ENCODE measurements at places on chromosomes 13 and 19. TPM values are rescaled to one million over a fixed set of nuclear protein-coding genes. Genes with fewer than 3 reads are reported as not detected.
A peak's percentile ranks its signal among the peaks of the same experiment; 100 is the strongest.

DNA sequence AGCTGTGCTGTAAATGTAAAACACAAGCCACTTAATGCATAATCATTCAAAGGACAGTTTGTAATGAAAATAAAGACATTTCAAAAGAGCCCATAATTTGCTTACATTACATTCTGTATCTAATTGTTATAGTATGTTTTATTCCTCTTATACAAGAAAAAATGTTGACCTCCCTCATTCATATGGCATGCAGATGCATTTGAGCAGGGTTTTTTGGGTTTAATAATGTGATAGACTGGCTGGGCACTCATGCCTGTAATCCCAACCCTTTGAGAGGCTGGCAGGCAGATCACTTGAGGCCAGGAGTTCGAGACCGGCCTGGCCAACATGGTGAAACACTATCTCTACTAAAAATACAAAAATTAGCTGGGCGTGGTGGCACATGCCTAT lies 11.6 kb upstream of the ARL11 start:
- H3K4me1 ChIP-seq: no peaks in the 10 kb centered on the region
- H3K36me3 ChIP-seq: no peaks in the 10 kb centered on the region
- no peak for DNase-seq
- H3K27ac ChIP-seq: no peak overlapping the region
- no peaks in the 10 kb centered on the region for H3K27me3 ChIP-seq
- no peak overlapping the region for H3K4me3 ChIP-seq

GRCh38 chr13:112657850-112658445 lies 31.9 kb upstream of the ATP11A start:
- H3K4me1 ChIP-seq: no peaks in the 10 kb centered on the region
- H3K27ac ChIP-seq: no peak overlapping the region
- no peaks in the 10 kb centered on the region for H3K36me3 ChIP-seq
- H3K27me3 ChIP-seq: no peaks in the 10 kb centered on the region

The ZNF610 gene
- polyA plus RNA-seq: not detected

The SLC17A7 gene
- 0.27 TPM for polyA plus RNA-seq

The LNX2 gene
- 21.0 TPM for polyA plus RNA-seq

DNA sequence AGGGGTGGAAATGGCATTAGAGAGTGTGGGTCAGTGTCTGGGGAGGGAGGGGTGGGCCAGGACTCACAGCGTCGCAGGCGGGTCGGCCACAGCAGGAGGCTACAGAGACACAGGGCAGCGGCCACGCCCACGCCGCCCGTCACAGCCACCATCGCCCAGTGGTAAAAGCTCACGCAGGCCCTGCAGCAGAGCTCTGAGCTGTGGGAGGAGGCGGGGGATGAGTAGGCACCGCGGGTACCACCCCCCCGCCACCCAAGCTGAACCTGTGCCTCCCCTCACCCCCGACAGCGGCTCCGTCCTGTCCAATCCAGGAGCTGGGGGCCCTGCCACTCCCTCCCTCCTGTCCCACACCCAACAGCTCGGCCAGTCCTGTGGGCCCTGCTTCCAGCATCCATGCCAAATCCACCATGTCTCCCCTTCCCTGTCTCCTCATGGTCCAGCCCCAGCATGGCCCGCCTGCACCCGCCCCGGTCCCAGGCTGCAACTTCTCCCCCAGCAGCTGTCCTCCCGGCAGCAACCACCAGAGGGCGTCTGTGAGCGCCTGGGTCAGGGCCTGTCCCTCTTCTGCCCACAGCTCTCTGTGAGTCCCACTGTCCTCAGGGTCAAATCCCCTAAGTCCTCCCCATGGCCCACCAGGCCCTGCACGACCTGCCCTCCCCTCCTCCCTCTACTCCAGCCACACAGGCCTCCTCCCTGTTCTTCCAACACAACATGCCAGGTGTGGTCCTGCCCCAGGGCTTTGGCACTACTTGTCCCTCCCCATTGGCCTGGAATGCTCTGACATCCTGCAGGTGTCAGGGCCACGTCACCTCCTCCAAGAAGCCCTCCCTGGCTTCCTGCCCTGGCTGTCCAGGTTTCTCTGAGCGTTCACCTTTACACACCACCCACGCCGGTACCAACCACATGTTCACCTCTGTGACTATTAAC lies 6.0 kb downstream of the TEKTIP1 start:
- H3K4me1 ChIP-seq: no peaks in the 10 kb centered on the region
- DNase-seq: peak; percentile 60
- no peaks in the 10 kb centered on the region for H3K36me3 ChIP-seq
- no peaks in the 10 kb centered on the region for H3K27me3 ChIP-seq
- H3K4me3 ChIP-seq: no peak overlapping the region
- H3K27ac ChIP-seq: no peak overlapping the region

The AMH gene
- polyA plus RNA-seq: 1.9 TPM

The PLIN4 gene
- 16.9 TPM for polyA plus RNA-seq

- no peaks in the 10 kb centered on the region for H3K27me3 ChIP-seq
- no peak for DNase-seq
- H3K4me3 ChIP-seq: no peak overlapping the region
- H3K36me3 ChIP-seq: no peaks in the 10 kb centered on the region
- H3K4me1 ChIP-seq: no peaks in the 10 kb centered on the region
These were observed 726.2 kb downstream of the PCDH9 start for GRCh38 chr13:66503890-66504289.

DNA sequence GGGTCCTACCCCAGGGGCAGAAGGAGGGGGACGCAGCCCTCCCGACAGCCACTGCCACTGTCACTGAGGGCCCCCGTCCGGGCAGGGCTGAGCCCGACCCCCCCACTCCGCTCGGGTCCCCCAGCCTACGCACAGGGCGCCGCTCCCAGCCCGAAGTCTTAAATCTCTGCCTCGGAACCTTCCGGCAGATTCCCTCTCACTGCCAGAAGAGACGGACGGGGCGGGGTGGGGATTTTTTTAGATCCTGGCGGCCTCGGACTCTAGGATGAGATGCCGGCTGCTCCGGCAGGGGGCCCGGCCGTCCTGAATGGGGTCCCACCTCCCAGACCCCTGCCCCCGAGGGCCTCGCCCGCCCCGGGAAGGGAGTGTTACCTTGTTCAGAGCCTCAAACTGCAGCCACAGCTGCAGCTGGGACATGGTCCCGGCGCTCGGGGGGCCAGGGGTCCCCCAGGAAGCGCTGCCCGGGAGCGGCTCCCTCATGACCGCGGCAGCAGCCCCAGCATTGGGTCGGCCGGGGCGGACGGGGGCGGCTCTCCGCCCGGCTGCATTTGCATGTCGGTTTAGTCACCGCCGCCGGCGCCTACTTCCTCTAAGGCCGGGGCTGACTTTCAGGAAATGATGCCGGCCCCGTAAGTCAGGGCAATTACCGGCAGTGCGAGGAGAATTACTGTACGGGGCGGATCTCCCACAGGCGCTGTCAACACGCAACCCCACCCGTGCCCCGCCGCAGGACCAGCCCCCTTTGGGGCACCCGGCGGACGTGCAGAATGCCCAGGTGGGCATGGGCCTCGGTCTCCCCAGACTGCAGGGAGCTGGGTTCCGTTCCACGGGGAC lies 28.1 kb downstream of the GPX4 start:
- peak overlapping the region; percentile 84 for H3K4me3 ChIP-seq
- peak; percentile 91 for DNase-seq
- H3K27ac ChIP-seq: peak overlapping the region; percentile 80
- peaks cover 15% of the 10 kb centered on the region for H3K4me1 ChIP-seq
- peaks cover 5% of the 10 kb centered on the region for H3K36me3 ChIP-seq

DNA sequence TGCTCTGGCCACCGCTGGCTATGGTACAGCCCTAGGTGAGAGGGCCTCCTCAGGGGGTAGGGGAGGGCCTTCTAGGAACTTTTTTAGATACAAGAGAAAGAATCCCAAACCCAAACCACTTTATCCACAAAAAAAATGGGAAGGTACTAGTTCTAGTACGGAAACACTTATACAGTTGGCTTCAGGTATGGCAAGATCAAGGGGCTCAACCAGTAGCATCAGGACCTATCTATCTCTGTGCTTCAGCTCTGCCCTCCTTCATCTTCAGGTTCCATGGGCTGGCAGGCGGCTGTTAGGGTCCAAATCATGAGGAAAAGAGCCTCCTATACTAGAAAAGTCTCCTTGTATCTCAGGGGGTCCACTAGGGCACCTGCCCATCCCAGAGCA lies 1.8 kb downstream of the MRI1 start:
- no peaks in the 10 kb centered on the region for H3K4me1 ChIP-seq
- no peak overlapping the region for H3K27ac ChIP-seq
- no peak for DNase-seq
- peaks cover 70% of the 10 kb centered on the region for H3K36me3 ChIP-seq
- no peaks in the 10 kb centered on the region for H3K27me3 ChIP-seq

DNA sequence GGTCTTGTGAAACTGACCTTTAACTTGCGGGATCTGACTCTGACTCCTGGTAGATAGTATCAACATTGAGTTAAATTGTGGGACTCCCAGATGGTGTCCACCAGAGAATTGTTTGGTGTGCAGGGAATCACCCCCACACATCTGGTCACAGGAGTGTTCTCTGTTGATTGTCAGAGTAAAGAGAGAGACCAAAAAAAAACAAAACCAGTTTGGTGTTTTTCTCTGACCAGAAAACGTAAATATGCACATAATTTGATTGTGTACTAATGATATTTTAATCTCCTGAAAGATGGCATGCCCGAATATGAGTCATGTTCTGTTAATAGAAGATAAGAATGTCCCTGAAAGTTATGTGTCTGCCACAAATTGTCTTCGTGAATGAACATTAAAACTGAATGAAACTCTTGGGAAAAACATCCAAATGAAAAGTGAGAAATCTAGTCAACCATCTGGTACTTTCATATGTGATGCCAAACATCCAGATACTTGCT lies 118.5 kb upstream of the GPC6 start:
- H3K4me3 ChIP-seq: no peak overlapping the region
- H3K27ac ChIP-seq: no peak overlapping the region
- DNase-seq: no peak
- H3K27me3 ChIP-seq: no peaks in the 10 kb centered on the region
- H3K4me1 ChIP-seq: no peaks in the 10 kb centered on the region

GRCh38 chr13:31853643-31854326 lies 114.5 kb downstream of the RXFP2 start:
- no peaks in the 10 kb centered on the region for H3K36me3 ChIP-seq
- H3K4me3 ChIP-seq: no peak overlapping the region
- no peaks in the 10 kb centered on the region for H3K4me1 ChIP-seq

DNA sequence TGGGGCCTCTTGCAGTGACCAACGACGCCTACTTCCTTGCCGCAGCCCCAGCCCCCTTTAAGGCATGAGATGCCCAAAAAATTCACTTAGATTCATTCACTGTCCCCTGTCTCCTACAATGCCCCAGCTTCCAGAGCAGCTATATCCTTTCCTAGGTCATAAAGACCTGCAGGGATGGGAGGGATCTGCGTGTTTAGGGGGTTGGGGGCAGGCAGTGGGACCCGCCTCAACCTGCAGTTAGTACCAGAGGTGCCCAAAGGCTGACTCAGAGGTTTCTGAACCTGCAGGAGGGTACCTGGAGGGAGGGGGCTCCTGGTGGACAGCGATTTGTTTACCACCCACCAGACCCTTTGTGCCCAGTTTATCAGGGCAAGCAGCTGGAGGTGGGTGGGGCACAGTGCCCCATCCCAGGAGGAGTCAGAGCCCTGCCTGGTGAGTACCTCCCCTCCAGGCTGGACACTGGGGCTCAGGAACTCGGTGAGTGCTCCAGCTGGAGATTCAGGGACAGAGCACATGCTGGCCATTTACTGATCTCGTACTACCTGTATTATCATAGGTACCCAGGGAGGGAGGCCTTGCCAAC lies 10.1 kb downstream of the RPS28 start:
- no peaks in the 10 kb centered on the region for H3K4me1 ChIP-seq
- H3K4me3 ChIP-seq: no peak overlapping the region
- peaks cover 10% of the 10 kb centered on the region for H3K27me3 ChIP-seq
- no peak for DNase-seq
- no peak overlapping the region for H3K27ac ChIP-seq

DNA sequence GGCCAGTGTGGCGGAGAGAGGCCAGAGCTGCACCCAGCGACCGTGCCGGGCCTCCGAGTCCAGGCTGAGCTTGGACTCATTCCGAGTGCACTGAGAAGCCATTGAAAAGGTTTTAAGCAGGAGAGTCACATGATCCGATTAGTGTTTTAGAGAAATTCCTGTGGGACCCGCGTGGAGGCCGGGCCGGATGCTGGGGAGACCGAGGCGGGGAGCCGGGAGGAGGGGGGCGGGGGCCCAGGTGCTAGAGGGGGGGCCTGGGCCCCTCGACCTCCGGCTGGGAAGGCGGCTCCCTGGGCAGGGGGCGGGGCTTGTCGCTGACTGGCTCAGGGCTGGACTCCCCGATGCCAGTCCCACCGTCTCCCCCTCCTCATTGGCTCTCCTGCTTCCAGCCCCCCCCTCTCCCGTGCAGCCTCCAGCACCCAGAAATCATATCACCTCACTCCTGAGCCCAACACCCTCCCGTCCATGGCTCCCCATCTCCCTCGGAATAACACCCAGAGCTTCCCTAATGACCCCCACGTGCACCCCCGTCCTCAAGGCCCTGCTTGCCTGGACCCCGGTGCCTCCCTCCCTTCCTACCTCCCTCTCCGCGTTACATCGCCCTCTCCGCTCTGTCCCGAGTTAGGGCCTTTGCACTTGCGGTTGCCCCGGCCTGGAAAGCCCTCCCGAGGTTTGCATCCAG lies 5.2 kb upstream of the ZNF579 start:
- DNase-seq: peak; percentile 89
- no peaks in the 10 kb centered on the region for H3K36me3 ChIP-seq
- peak overlapping the region; percentile 40 for H3K4me3 ChIP-seq
- H3K4me1 ChIP-seq: no peaks in the 10 kb centered on the region
- H3K27me3 ChIP-seq: no peaks in the 10 kb centered on the region
- H3K27ac ChIP-seq: peak overlapping the region; percentile 66

GRCh38 chr19:14556662-14557188 lies 15.1 kb downstream of the NDUFB7 start:
- no peaks in the 10 kb centered on the region for H3K27me3 ChIP-seq
- peak; percentile 80 for DNase-seq
- no peaks in the 10 kb centered on the region for H3K4me1 ChIP-seq
- no peak overlapping the region for H3K27ac ChIP-seq

Measured in small intestine (tissue), 16 donors.